ENCODE measurements at places on chromosomes 4 and X.

- DNase-seq, result no peak
Measured at GRCh38 chr4:153362184-153362583, 17.7 kb downstream of the MND1 start.

- DNase-seq, result no peak
Measured at GRCh38 chr4:102579794-102580462, 78.8 kb downstream of the NFKB1 start.

DNA sequence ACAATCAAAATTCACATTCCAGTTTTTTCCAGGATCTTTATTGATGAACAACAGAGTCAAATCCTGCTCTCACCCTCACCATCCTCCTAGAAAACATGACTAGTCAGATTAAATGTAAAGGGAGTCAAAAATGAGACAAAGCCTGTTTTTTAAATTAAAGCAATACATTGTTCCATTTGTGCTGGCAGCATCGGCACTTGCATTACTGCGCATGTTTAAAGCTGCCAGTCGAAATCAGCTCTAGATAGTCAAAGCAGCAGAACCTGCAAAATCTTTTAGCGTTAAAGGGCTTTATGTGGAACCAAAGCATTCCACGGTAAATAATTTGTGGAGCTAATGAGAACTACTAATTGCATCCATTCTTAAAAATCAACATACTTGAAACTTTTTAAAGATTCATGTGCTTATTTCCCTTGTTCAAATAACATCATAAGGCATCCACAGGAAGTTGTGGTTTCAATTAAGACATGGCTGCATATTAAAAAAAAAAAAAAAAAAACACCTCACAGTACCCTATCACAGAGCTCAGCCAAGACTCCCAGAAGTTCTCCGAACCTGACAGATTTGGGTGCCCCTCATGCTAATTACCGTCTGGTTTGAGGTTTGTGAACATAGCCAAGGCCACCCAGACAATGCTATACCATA lies 82.2 kb downstream of the SH3KBP1 start:
- DNase-seq, result no peak

GRCh38 chr4:87543835-87544461 lies 14.8 kb upstream of the SPARCL1 start:
- no peak for DNase-seq

DNA sequence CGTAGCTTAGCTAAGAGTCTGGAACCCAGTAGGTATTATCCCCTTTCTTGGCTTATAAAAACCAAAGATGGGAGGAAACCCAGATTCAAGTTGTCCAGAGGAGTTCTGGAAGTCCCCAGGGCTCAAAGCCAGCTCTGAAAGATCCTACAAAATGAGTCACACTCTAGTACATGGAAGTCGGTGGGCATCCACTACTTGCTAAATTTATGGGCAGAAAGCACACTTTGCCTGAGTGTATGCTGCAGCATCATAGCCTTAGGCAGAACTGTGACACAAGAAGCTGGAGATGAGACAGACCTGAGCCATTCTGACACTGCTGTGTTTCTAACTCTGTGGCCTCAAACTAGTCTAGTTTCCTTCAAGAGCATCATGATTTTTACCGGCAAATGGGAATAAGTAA lies 429.3 kb downstream of the AFF2 start:
- DNase-seq, result no peak

Data from urinary bladder (tissue), 4 donors.